ENCODE measurements at places on chromosomes 1 and 21.

- DNase-seq: no peak
Observed at GRCh38 chr1:30169269-30169668, 554.1 kb downstream of the MATN1 start.

GRCh38 chr1:25569597-25570396 lies 26.4 kb downstream of the LDLRAP1 start:
- no peak for DNase-seq

DNA sequence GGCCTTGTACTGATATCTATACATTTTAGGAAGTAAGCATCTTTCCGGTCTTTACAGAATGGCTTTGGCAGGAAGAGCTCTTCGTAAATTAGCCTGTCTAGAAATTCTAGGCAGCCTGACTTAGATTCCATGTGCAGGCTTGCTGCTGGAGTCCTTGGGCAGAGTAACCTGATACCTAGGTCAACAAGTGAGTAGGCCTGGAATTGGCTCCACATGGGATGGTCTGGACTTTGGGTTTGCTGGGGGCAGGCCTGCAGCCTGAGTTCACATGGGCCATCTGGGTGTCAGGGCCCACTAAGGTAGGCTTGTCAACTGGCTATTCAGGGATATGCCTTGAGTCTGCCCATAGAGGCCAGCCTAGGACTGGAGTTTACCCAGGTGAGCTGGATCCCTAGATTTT lies 59.6 kb upstream of the CYYR1 start:
- no peak for DNase-seq

DNA sequence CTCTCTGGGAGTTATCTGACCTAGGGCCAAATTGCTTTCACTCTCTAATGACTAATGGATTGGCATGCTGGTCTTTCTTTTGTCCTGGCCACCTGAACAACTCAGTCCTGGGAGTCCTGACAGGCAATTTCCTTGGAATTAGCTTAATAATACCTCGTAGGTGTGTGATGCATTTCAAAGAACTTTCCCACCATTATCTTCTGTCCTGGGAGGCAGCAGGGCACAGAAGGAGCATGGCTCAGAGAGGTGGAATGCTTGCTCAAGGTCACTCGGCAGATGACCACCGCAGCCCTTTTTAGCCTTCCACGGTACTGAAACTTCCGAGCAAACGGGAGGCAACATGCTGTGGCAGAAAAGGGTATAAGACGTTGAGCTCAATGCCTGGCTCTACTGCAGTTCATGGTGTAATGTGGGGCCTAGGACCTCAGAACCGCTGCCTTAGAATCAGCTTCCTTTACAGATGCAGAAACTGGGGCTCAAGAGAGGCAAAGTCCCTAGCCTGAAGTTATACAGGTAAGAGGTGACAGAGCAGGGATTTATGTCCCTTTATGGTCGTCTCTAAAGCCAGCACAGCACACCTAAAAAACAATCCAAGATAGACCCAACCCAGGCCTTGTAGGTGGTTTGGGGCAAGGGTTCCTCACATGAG lies 3.2 kb downstream of the ID3 start:
- no peak for DNase-seq

GRCh38 chr21:45406801-45407628 lies 2.0 kb downstream of the COL18A1 start:
- DNase-seq: no peak

DNA sequence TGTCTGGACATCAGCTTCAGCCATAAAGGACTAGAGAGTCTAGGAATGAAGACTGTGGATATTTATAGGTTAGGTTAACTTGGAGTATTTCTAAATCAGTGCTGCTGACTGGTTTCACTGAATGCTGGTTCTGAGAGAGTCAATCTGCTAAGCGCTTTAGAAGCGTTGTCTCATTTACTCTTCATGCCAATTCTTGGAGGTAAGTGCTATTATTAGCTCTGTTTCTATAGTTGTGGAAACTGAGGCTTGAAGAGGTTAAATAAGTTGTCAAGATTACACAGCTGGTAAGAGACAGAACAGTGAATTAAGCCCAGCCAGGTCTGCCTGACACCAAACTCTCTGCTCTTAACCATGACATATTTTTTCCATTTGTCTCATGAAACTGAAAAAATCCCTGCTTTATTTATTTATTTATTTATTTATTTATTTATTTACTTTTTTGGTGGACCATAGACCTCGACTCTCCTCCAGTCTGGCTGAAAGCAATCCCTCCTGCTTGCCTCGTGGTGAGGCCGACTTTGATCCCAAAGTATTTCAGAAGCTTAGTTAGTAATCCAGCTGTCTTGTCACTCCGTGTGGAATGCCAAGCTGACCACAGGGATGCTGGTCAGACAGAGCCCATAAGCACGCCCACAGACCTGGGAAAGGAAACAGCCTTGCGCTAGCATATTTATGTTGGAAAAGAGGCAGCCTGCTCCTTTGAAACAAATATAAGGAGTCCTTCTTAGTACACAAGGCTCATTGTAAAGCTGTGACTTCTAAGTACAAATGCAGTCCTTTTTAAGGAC lies 16.9 kb downstream of the NTMT2 start:
- no peak for DNase-seq

DNA sequence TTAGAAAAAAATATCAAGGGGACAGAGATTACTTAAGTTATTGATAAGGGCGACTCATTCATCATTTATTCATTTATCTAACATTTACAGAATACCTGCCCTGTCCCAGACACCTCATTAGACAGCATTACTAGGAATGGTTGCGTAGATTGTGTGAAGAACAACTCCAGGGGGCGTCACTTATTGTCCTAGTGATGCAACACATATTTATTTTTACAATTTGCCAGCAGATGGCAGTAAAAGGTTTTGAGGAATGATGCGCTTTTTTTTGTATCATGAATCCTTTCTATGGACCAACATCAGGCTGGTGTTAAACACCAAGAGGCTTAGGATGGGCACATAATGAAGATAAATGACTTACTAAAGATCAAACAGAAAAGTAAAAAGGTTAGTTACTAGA lies 5.5 kb downstream of the NCAM2 start:
- DNase-seq: no peak

GRCh38 chr1:81590171-81590570 lies 210.6 kb upstream of the ADGRL2 start:
- DNase-seq: no peak

DNA sequence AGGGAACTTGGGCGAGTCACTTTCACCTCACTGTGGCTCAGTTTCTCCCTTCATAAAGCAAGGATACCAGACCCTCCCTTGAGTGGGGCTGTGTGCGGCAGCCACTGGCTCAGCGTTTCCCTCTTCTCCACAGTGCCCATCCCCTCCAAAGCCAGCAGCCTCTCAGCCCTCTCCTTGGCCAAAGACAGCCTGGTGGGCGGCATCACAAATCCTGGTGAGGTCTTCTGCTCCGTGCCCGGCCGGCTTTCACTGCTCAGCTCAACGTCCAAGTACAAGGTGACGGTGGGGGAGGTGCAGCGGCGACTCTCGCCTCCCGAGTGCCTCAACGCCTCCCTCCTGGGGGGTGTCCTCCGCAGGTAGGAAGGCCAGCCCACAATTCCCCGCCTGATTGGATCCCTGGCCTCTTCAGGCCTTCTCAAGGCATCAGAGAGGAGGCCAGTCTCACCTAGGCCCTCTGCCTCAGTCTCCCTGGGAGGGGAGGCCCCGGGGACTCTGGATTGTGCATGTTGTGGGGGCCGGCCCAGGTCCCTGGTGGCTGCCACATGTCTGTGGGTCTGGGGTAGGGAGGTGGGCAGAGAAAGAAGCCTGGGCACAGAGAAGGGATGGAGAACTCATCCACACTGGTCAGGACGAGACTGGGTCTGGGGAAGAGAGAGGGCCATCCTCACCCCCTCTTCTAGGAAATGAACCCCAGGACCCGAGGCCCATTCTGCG lies 15.2 kb downstream of the TFAP2E start:
- DNase-seq: no peak

DNA sequence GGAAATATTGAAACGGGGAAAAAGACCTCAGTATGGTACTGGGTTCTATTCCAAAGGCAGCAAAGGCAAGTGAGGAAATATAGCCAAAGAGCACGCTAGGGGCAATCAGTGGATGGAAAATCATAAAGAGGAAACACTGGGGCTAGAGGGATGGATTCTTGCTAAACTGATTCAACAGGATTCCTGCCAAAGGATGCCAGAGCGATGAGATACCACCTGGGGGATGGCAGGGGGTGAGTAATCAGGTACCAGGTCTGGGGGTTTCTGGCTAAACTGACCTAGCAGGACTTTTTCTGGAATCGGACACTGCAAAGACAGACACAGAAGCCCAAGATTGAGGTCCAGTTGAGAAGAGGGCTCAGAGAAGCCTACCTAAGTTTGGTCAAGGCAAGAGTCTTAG lies 6.7 kb downstream of the CHI3L2 start:
- no peak for DNase-seq

DNA sequence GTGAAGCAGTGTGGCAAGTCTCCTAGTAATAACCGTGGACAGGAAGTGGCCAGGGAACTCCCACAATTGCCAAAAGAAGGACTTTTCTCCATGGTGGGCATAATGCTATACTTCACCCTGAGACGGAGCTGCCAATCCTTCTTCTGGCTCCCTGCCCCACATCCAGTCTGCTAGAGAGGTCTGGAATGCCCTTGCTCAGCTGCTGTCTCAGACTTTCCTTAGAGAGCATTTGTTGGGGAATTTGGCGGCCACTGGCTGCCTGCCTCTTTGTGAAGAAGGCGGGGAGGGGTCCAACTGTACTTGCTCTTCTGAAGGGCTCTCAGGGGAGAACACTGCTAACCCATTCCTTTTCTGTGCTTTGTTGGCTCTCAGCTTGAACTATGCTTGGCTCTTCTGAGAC lies 123.7 kb upstream of the EDN2 start:
- no peak for DNase-seq

DNA sequence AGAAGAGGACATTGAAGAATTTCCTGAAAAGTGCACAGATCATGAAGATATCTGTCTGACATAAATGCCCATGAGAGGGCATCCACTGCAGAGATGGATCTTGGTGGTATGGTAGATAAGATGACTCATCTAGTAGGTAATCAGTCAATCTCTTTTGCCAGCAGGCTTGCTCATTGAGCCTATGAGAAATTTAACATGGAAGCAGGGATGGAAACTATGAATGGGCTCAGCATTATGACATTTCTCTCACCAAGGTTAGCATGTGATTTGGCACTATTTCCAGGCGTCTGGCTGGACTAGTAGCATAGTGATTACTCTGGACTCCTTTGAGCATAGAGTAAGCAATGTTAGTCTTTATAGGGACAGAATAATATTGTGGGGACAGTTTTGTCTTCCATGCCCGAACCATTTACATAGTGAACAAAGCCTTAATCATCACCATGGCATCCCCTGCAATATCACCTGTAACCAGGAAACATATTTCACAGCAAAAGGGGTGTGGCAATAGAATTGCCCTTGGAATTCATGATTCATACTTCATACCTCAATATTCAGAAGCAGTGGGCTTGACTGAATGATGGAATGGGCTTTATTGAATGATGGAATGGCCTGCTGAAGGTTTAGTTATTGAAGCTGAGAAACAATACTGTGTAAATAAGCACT lies 7.3 kb downstream of the OR2C3 start:
- no peak for DNase-seq

DNA sequence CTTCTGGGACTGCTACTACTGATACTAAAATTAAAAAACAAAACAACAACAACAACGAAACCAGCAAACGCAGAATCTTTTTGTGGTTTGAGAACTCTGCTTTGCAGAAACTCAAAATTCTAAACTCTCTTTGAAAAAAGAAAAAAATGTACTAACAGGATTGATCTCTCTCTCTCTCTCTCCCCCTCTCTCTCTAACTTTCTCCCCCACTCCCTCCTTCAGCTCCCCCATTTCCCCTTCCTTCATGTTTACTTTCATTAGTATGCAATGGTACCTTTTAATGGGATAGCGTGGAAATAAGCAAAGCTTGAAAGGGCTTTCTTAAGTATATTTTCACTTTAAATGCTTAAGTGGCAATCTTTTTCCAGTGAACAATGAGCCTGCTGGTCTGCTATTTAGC lies 562.6 kb upstream of the ADGRL2 start:
- DNase-seq: no peak

GRCh38 chr1:183164340-183164739 lies 21.7 kb upstream of the LAMC2 start:
- no peak for DNase-seq

DNA sequence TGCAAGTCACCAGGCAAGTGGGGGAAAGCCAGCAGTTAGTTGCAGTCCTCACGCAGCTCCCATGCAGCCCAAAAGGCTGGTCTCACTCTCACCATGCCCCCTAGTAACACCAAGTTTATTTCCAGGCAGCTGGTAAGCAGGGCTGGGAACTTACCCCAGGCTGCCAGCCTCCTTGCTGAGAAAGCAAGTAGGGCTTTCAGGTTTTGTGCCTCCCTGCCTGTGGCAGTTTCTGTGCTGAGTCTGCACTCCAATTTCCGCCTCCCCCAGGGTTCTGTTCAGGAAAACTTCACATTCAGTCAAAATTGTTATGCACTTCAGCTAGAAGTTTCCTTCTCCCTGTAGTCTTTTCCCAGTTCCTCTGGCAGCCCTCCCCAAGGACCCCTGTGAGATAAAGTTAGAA lies 102.0 kb upstream of the SGIP1 start:
- DNase-seq: no peak

DNA sequence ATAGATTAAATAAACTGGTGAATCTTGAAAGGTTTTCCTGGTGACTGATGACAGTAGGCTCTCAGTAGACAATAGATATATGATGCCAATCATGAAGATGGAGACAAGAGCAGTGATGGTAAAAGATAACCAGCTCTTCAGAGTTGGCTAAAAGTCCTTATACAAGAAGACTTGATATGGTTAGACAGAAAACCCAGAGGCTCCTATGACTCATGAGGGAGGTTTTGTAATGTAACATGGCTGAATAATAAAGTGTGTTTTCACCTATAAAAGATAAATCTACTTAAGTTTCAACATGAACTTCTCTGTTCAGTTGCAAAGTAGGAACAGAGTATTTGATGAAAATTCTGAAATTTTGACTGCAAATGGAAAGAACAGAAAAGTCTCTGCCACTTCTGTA lies 12.7 kb upstream of the CRNN start:
- DNase-seq: no peak

- DNase-seq: no peak
Observed at GRCh38 chr21:26572702-26573381, at the start of gene CYYR1. TSS of gene CYYR1 (minus strand) at chr21:26573286. CDS start at chr21:26572940, 346 bp downstream.

- DNase-seq: no peak
Observed at GRCh38 chr1:71196685-71197084, 115.8 kb upstream of the ZRANB2 start.

- DNase-seq: no peak
Observed at GRCh38 chr1:36109041-36109679, 15.9 kb downstream of the COL8A2 start.

GRCh38 chr1:65175171-65176055 lies 27.4 kb downstream of the AK4 start:
- DNase-seq: no peak

DNA sequence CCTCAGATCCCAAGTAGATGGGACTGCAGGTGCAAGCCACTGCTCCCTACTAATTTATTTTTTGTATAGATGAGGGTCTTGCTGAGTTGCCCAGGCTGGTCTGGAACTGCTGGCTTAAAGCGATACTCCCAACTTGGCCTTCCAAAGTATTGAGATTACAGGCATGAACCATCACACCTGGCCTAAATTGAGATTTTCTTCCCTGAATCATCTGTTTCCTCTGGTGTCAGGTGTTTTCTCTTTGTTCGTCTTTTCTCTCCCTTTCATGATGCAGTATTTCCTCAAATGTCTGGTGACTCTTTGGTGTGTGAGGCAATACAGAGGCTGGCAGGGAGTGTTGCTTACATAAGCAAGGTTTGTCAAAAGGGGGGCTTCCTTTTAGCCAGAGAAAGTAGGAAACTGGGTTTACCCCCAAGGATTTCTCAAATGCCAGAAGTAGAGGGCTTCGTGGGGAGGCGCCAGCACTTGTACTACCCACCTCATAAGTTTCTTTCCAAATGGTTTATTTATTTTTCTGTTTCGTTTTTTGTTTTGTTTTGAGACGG lies 27.6 kb downstream of the CLDN14 start:
- DNase-seq: no peak

Measured in activated CD4-positive, alpha-beta T cell treated with anti-CD3 and anti-CD28 coated beads for 24 hours (primary cell).